ENCODE measurements at places on chromosomes 5 and 9. TPM values are rescaled to one million over a fixed set of nuclear protein-coding genes. Genes with fewer than 3 reads are reported as not detected.
A peak's percentile ranks its signal among the peaks of the same experiment; 100 is the strongest.

SLC4A9 gene
- total RNA-seq, result 2.5 TPM

- DNase-seq, result no peak
Measured at GRCh38 chr5:76696251-76696650, 19.7 kb upstream of the F2R start.

TICAM2 gene
- total RNA-seq, result 7.6 TPM

ZNF883 gene
- 3.0 TPM for total RNA-seq

- DNase-seq, result no peak
Measured at GRCh38 chr5:95975703-95976102, 14.1 kb upstream of the ELL2 start.

DNA sequence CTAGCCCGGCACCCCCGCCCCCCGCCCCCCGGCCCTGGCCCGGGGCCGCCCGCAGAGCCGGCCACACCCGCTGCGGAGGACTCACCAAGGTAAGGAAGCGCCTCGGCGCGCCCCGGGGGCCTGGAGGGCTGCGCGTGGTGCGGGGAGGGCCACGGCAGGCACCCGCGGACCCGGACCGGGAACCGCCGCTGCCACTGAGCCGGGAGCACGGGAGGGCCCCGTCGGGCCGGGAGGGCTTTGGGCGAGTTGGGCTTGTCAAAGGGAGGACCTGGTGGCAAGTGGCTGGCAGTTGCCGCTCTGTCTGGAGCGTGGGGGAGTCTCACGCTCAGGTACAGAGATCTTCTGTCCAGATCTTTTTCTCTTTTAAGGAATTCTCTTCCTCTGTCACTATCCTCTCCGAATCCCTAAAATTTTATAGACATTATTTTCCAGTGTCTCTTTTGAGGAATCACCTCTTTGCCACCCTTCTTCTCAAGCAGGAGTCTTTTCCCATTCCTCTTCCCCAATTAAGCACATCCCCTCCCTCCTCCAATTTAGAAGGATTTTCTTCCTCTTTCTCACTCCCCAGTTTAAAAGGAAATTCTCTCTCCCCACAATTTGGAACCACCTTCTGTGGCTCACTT lies 11.3 kb upstream of the LHX2 start:
- DNase-seq, result peak; percentile 51

DNA sequence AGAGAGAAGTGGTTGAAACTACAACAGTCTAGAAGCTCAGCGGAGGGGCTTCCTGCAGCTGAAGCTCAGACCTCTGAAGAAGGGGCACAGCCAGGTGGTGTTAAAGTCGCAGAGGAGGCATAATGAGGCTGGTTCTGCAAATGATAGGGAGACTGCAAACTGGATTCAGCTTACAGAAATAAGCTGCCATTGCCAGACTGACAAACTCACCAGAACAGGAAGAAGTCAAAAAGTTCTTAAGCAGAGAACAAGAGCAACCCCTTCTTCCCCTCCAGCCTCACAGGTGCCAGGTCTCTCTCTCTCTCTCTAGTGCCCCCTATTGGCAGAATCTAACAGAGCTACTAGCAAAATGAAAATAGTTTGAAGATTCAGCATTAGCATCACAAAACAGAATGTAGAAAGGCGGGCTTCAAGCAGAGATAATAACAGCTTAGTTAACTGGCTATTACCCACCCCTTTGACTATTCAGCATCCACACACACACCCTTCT lies 76.7 kb downstream of the GRAMD2B start:
- no peak for DNase-seq

DNA sequence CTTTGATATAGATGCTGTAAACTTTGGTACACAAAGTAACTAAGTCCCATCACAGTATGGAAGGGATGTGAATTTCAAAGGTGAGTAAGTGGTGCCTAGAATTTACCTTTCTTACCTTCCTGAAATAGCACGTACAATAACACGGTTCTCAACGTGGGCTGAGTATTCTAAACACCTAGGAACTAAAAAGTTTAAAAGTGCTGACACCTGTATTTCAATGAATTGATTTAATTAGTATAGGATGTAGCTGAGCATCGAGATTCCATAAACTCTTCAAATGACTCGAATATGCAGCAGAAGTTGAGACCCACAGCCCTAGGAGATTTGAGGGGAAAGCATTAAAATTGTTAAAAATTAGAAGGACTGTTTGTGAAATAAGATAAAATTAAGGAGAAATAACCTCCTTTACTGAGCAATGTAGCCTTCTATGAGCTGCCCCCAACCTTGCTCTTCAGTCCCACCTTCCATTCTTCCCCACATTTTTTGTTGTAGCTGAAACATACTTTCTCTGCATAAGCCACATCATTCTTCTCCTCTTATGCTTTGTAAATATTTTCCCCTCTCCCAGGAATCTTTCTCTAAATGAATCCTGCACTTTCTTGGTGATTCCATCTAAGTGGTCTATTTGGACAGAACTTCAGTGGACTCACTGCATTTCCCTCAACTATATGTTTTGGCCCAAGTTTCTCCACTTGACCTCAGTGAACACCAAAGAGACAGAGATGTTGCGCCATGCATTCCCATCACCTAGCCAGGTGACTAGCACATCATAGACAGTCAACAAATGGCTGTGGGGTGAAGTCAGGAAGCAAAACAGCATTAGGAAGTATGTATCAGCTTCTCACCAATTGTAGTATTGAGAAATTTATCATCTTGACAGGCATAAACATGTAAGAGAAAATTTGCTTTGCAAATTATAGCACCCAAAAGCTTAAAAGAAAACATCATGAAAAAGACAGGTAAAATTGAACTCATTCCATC lies 156.5 kb upstream of the TAS2R1 start:
- DNase-seq, result no peak

DNA sequence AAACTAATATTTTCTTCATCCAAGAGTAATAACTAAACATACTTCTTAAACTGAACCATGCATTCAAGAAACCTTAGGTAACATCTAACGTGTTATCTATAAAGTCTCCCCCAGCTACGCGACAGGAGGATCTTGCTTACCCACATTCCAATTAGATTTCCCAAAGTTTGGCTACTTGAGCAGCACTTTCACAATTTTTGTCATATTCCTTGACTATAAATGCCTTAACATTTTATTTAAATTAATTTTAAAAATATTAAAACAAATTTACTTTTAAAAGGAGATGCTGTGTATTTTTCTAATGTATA lies 25.3 kb upstream of the IFNE start:
- DNase-seq, result no peak

MCC gene
- 20.6 TPM for total RNA-seq

- no peak for DNase-seq
Measured at GRCh38 chr9:85702726-85703289, 38.9 kb downstream of the AGTPBP1 start.

PCDHGB1 gene
- 2.9 TPM for total RNA-seq

- no peak for DNase-seq
Measured at GRCh38 chr9:88794100-88794499, 197.2 kb upstream of the S1PR3 start.

SAXO1 gene
- 0.35 TPM for total RNA-seq

- no peak for DNase-seq
Measured at GRCh38 chr9:133203506-133204075, 5.5 kb downstream of the OBP2B start.

GRCh38 chr5:72018143-72018803 lies 89.0 kb upstream of the MAP1B start:
- peak; percentile 45 for DNase-seq

DNA sequence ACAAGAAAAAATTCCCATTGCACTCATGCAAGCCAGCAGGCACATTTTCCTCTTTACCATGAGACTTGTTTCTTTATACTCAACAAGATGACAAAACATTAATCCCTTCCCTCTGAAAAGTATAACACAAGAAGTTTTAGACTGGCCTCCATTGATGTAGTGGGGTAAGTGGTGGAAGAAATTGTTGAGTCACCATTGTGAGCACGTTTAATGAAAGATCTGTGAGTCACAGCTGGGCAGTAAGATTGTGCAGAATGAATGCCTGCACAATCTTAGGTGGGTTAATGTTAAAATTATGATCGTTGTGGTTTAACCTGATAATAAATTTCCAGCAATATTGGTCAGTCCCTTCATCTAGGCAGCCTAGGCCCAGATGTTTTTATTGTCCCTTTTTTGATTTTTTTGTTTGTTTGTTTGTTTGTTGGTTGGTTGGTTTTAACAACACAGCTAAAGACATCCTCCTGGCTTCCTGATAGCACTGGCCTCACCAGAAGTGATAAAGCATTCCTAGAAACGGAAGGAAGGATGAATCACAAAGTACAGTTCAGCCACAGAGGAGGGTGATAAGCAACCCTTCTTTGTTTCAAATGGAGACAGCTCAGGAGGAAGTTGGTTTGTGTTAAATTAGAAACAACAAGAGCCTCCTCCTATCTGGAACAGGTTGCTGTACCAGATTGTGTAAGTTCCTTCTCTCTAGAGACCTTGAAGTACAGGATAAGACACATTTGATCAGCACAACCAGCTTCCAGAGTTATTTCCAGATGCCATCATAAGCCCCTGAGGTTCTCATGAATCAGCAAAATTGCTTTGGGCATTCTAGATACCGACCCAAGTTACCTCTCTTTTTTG lies 40.3 kb downstream of the SLC24A2 start:
- no peak for DNase-seq

RGS7BP gene
- total RNA-seq, result 10.7 TPM

TIMD4 gene
- 8.0 TPM for total RNA-seq

ZNF879 gene
- 4.3 TPM for total RNA-seq

GRCh38 chr5:33319841-33320240 lies 120.9 kb upstream of the TARS1 start:
- DNase-seq, result no peak

DNA sequence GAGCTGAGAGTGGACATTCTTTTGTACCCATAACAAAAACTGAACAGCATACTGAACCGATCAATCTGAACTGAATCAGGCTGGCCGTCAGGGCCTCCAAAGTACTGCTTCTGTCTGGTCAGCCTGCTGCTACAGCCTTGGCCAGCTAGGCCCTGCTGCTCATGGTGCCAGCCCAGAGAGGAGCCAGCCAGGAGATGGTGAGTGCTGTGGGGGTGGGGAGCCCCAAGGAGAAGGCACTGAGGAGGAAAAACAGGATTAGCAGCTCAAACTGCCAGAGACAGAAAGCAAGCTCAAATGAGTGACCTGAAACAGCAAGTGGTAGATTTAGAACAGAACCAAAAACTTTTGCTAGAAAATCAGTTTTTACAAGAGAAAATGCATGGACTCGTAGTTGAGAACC lies 23.9 kb downstream of the SRP19 start:
- DNase-seq, result no peak

DNA sequence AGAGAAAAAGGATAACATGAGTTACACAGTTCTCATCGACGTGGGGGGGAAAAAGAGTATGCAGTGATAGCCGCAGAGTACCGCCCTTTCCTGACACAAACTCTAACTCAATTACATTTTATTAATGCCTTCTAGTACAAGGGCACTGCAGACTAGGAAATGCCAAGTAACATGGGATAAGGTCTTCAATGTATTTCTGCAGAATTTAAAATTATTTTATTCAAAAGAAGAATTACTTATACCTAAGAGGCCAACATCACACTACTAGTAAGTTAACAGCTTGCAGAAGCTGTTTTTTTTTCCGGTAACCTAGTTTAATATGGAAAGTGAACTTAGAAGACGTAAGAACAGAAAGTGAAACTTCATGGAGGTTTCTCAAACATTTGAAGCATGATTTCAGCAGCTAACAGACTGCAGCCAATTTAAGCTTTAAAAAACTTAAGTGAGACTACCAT lies 3.9 kb downstream of the SETX start:
- no peak for DNase-seq

S1PR3 gene
- 36.4 TPM for total RNA-seq

DNA sequence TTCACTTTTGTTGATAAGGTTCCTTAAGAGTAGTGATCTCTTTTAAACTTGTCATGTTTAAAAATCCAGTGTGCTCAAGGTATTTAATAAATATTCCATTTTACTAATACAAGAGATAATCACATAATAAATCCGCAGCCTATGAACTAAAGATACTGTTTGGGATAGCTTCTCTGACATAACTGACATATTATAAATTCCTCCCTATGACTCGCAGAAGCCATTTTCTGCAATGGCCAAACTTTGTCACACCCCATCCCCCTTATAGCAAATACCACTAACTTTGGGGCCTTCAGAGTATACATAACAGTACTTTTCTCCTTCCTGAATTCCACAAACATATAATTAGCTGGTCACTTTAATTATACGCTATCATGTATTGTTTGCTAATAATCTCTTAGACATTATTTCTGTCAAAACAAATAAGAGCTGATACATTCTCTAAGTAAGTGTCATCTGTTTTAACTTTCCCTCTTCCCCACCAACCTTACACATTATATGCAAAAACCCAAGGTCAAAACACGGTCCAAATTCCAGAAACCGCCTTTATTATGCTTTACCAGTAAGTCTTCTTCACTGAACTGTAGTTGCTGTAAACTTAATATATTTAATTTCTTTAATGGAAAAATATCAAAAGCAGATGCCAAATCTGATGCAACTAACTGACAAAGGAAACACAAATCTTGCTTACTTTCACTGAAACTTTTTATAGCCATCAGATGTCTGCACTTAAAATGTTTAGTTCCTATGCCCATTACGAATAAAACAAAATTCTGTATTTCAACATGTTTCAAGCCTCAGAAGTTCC lies 971 bp downstream of the TMEM267 start:
- DNase-seq, result no peak

DNA sequence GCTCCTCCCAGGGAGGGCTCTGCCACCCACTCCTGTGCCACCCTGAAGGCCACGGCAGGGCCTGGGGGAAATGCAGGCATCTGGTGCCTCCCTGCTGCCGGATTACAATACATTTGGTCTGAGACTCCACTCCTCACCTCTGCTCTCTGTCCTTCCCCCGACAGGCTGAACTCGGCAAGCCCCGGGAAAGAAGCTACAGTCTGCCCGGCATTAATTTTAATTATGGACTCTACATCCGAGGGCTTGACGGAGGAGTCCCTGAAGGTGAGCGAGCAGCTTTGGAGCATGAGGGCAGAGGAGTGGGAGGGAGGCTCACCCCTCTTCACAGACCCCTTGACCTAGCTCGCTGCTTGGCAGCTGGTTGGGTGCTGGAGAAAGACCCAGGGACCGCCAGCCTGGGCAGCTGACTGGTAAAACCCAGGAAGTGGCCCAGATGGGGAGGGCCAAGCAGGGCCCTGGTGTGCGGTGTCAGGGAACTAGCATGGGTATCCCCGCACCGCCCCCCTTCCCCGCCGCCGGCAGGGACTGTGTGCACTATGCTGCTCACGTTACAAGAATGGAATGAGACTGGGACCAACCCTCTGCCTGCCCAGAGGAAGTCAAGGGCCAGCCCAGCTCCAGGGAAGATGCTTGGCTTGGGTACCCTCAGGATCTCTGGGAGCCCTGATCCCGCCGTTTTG lies 83.7 kb upstream of the BARHL1 start:
- DNase-seq, result peak; percentile 60

DNA sequence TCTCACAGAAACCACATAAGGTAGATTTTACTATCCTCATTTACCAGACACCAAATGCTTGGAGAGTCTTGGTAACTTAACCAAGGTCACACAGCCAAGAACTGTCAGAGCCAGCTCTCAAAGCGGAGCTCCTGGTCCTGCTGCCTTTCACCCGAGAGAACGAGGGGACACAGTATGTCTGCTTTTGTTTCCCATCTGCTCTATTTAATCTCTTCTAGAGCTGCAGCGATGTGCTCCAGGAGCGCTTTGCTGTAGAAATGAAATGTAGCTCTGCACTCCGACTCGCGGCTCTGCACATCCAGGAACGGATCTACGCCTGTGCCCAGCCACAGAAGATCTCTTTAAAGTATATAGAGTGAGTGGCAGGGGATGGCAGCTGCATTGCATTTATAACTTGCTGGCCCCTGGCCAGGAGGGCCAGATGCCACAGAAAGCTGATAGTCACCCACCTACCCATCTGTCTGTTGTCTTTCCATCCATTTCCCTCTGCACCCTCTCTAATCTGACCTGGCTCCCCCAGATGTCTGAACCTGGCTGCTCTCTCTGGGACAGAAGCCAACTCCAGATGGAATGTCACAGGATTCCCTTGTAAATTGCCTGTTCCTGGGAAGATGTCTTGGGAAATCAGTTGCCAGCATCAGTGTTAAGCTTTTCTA lies 21.4 kb upstream of the TRMT10B start:
- DNase-seq, result no peak

Data from kidney (tissue), 22 donors.